ENCODE measurements at places on chromosomes 1 and 21.

GRCh38 chr1:4060850-4061249, 160.8 kb upstream of the C1orf174 start:
- H3K36me3 ChIP-seq, result no peaks in the 10 kb centered on the region
- no peak overlapping the region for H3K27ac ChIP-seq
- no peak overlapping the region for H3K4me3 ChIP-seq

- no peak overlapping the region for H3K27ac ChIP-seq
- H3K4me3 ChIP-seq, result no peak overlapping the region
- H3K36me3 ChIP-seq, result no peaks in the 10 kb centered on the region
- no peak for DNase-seq
- no peaks in the 10 kb centered on the region for H3K27me3 ChIP-seq
Observed at GRCh38 chr1:23446661-23447310, 22.2 kb upstream of the TCEA3 start.

GRCh38 chr1:185701650-185702049, 32.5 kb upstream of the HMCN1 start:
- H3K36me3 ChIP-seq, result no peaks in the 10 kb centered on the region
- H3K4me1 ChIP-seq, result no peaks in the 10 kb centered on the region
- no peak for DNase-seq
- no peaks in the 10 kb centered on the region for H3K27me3 ChIP-seq

GRCh38 chr1:12692967-12693782, 22.7 kb upstream of the AADACL3 start:
- peak overlapping the region; percentile 41 for H3K4me3 ChIP-seq
- no peaks in the 10 kb centered on the region for H3K27me3 ChIP-seq
- H3K4me1 ChIP-seq, result peaks cover 10% of the 10 kb centered on the region
- peak overlapping the region; percentile 81 for H3K27ac ChIP-seq
- DNase-seq, result peak; percentile 42
- H3K36me3 ChIP-seq, result no peaks in the 10 kb centered on the region

- H3K27me3 ChIP-seq, result peaks cover 13% of the 10 kb centered on the region
- no peak for DNase-seq
- no peaks in the 10 kb centered on the region for H3K36me3 ChIP-seq
- H3K27ac ChIP-seq, result no peak overlapping the region
- H3K4me3 ChIP-seq, result no peak overlapping the region
- no peaks in the 10 kb centered on the region for H3K4me1 ChIP-seq
Observed at GRCh38 chr1:37719572-37720195, 27.4 kb downstream of the CDCA8 start.
